ENCODE measurements at places on chromosomes 6 and 20.

DNA sequence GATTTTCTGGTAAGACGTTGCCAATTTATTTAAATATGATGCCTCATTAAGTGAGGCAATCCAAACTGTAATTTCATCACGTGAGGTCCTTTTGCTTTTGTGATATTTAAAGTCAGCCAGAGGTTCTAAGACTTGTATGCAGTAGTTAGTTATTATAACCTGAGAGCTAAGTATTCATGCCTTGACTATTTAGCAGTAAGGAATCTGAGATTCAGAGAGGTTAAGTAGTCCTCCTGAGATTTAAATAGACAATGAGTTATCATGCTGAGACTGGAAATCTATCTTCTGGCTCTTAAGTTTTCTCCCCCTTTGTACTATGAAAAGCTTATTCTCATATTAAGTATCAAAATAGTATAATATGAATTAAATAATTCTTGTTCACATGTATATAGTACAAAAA lies 158.0 kb downstream of the UTRN start:
- no peak for DNase-seq

DNA sequence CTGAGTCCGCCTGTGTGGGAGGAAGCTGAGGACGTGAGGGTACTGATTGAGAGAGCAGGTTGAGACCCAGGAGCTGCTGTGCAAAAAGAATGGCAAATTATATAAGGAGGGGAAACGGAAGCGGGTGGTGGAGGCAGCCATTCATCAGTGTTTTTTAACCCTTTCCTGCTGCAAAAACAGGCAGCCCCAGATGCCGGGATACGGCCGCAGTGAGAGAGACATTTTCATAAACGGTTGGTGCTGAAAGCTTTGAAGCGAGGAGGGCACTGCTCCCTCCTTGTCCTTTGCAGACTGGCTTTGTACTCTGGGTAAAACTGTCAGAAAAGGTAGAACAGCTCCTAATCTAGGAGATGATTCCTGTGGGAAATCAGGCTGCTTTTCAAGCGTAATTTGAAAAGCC lies 56.4 kb downstream of the TTI1 start:
- no peak for DNase-seq

GRCh38 chr6:44400572-44400971 lies 13.1 kb downstream of the CDC5L start:
- DNase-seq, result no peak

GRCh38 chr20:951384-952169 lies 35.4 kb upstream of the ANGPT4 start:
- DNase-seq, result no peak

GRCh38 chr6:44139351-44139743 lies 12.0 kb downstream of the TMEM63B start:
- no peak for DNase-seq

DNA sequence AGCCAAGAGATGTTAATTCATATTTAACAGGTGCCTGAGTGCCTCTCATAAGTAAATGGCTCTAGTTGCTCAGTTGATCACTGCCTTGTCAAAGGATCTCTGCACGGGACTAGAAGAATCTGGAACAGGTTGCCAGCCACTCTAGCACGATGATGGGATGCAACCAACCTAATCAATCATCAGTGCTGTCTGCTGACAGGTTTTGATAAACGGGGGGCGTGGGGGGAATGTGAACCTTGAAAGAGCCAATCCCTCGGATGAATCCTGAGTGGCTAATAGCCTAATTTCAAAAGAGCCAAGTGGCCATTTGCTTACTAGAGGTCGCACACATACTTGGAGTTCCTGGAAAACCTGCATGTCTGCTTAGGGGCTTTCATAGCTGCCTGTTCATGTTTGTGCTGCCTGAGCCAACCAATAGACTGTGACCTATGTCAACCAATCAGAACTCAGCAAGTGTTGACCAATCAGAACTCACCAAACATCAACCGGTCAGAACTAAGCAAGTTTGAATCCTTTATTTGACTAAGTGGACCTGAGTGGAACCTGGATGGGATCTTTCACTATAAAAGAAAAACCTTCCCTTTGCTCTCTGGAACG lies 43.5 kb upstream of the ECI2 start:
- no peak for DNase-seq

Data from HS-5 (cell line).